ENCODE measurements at places on chromosomes 3 and 15. TPM values are rescaled to one million over a fixed set of nuclear protein-coding genes. Genes with fewer than 3 reads are reported as not detected.

- H3K27me3 ChIP-seq: no peaks in the 10 kb centered on the region
- H3K4me3 ChIP-seq: peak overlapping the region; percentile 15
- H3K4me1 ChIP-seq: peaks cover 70% of the 10 kb centered on the region
- peak overlapping the region; percentile 83 for H3K27ac ChIP-seq
- no peak for DNase-seq
- H3K36me3 ChIP-seq: peaks cover 18% of the 10 kb centered on the region
These were observed 17.4 kb downstream of the CCDC12 start for GRCh38 chr3:46959161-46959511.

GRCh38 chr3:4756855-4757574 is 222.2 kb upstream of the BHLHE40 start:
- DNase-seq: no peak
- no peaks in the 10 kb centered on the region for H3K27me3 ChIP-seq
- no peak overlapping the region for H3K4me3 ChIP-seq

DNA sequence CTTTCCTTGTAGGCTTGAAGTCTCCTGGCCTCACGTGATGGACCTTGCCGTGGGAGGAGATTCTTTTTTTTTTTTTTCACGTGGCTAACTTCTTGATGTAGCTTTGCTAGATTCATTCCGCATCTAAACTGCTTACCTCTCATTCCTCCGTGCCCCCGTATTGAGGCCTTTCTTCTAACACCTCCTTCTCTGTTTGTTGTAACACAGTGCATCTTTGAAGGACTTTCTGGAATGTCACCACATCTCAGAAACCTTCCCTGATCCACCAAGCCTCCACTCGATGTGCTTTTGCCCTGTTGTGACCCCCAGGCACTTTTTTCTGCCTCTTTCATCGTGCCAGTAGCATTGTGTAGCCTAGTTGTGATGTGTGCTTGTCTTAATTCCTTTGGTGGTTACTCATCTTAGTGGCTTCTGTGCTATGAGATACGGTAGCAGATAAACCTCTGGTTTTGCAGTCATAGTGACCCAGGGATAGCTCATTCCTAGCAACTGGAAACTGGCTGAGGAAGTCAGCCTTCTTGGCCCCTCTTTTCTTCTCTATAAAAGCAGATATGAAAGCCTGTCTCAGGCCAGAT is 1.6 kb upstream of the BNC1 start:
- H3K4me1 ChIP-seq: no peaks in the 10 kb centered on the region
- H3K4me3 ChIP-seq: no peak overlapping the region
- peaks cover 54% of the 10 kb centered on the region for H3K27me3 ChIP-seq
- H3K36me3 ChIP-seq: no peaks in the 10 kb centered on the region
- H3K27ac ChIP-seq: no peak overlapping the region
- DNase-seq: no peak

GRCh38 chr3:147090461-147090860 is 315.9 kb downstream of the ZIC4 start:
- H3K27me3 ChIP-seq: no peaks in the 10 kb centered on the region
- no peak for DNase-seq
- no peaks in the 10 kb centered on the region for H3K36me3 ChIP-seq
- H3K4me1 ChIP-seq: no peaks in the 10 kb centered on the region
- no peak overlapping the region for H3K4me3 ChIP-seq
- H3K27ac ChIP-seq: no peak overlapping the region

DNA sequence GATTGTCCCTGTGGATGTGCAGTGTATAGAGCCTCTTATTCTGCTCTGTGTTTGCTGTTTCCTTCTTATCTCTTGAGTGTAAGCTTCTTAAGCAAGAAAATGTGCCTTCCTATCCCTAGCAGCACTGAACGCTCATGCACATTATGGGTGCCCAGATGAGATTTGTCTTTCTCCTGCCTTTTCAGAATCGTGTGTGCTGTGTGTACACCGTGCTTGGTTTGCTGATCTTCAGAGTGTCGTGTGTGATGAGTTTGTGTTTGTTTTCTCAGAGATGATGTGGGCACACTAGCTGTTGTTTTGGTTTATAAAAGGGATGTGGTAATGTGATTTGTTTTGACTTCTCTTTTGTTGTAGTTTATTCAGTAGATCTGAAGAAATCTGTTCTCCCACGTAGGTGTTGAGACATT is 19.7 kb downstream of the GPR171 start:
- peak; percentile 33 for DNase-seq
- peaks cover 58% of the 10 kb centered on the region for H3K4me1 ChIP-seq
- peak overlapping the region; percentile 77 for H3K27ac ChIP-seq
- peak overlapping the region; percentile 69 for H3K4me3 ChIP-seq
- H3K36me3 ChIP-seq: peaks cover 9% of the 10 kb centered on the region

DNA sequence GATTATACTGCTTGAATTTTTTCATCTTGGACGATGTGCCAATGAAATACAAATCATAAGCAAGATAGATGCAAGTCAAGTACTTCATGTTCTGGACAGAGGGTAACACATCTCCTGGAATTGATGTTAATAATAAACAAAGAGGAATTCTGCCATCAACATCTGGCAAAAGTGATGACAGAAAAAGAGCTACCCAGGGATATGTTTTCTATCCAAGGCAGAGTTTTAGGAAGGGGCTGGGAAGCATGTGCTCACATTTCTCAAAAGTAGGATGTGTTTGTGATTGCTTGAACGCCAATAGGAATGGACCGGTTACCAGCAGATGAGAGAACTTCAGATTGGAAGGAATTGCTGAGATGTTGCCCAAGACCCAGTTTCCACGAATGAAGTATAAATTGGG is 242.6 kb upstream of the AGTR1 start:
- no peak overlapping the region for H3K4me3 ChIP-seq
- no peaks in the 10 kb centered on the region for H3K27me3 ChIP-seq
- H3K27ac ChIP-seq: no peak overlapping the region
- no peak for DNase-seq

AADACL2 gene
- not detected for total RNA-seq

GRCh38 chr15:61524086-61524485 is 295.0 kb upstream of the RORA start:
- H3K4me1 ChIP-seq: peaks cover 18% of the 10 kb centered on the region
- H3K27ac ChIP-seq: no peak overlapping the region
- H3K4me3 ChIP-seq: no peak overlapping the region
- no peaks in the 10 kb centered on the region for H3K36me3 ChIP-seq
- peaks cover 25% of the 10 kb centered on the region for H3K27me3 ChIP-seq
- DNase-seq: no peak

CYP11A1 gene
- not detected for total RNA-seq

- no peak overlapping the region for H3K27ac ChIP-seq
- H3K36me3 ChIP-seq: no peaks in the 10 kb centered on the region
- DNase-seq: no peak
- H3K4me3 ChIP-seq: no peak overlapping the region
- no peaks in the 10 kb centered on the region for H3K4me1 ChIP-seq
These were observed 13.3 kb downstream of the STAC start for GRCh38 chr3:36393563-36393962.

DNA sequence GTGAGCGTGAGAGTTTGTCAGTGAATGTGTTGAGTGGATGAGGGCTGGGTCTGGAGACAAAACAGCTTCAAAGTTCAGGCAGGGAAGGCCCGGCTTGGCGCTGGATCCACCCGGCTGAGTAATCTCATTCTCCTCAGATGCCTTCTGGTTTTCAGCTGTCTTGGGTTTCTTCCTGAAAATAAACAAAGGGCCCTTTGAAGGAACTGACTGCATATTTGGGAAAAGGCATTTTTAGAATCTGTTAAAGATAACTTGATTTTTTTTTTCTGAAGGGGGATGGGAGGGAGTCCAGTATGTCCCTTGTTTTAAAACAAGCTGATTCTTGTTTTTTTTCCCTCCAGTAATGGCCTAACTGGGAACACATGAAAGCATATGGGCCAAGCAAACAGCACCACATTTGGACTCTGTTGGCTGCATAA is 86.4 kb downstream of the TIGIT start:
- DNase-seq: no peak
- no peaks in the 10 kb centered on the region for H3K4me1 ChIP-seq
- H3K36me3 ChIP-seq: no peaks in the 10 kb centered on the region
- H3K27me3 ChIP-seq: peaks cover 3% of the 10 kb centered on the region
- no peak overlapping the region for H3K27ac ChIP-seq
- H3K4me3 ChIP-seq: no peak overlapping the region

SPRED1 gene
- 0.49 TPM for total RNA-seq
